Muscle of arm (tissue), 14 donors: ENCODE measurements at places on chromosomes 12 and 14.

- DNase-seq: no peak
These were observed 32.0 kb upstream of the SIX1 start for GRCh38 chr14:60681271-60681670.

DNA sequence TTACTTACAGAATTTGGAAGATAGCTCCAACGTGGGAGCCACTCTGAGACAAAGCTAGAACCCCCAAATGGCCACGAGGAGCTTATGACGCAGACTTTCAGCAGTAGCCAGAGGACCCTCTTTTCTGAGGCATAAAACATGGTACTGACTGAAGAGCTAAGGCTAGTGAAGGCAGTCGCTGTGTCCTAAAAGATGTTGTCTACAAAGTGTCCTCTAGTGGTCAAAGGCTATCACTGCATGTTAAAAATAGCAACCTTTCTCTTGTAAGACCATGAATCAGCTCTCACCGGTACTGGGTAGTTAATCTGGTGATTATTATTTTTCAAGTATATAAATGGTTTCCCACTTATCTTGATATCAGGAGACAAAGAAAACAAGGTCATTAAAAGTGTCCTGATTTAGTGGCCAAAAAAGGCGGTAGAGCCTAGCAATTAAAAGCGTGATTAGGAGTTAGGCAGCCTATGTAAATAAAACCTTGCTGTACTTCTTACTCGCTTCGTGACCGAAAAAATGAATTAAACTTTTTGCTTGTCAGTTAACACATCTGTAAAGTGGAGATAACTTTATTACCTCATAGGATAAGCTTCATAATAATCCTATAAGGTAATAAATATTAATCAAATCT is 47.0 kb upstream of the LGR5 start:
- peak; percentile 33 for DNase-seq

DNA sequence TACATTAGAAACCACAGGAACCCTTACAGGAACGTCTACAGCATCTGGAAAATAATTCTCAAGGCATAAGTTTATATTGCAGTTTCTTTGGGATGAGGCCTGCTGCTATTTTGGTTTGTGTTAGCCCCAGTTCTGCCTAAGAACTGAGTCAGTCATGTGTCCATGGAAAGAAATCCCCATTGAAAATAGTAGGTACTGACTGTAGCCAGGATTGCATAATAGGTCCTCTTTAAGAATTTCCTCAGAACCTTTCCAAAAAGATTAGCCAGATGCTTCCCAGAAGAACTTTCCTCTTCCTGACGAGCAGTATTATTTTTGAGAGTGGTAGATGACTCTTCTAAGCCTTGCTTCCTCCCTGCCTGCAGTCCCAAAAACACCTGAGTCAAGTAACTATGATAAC is 52.6 kb downstream of the RASSF8 start:
- DNase-seq: no peak

- no peak for DNase-seq
These were observed 4.3 kb downstream of the TRPV4 start for GRCh38 chr12:109828754-109829511.

DNA sequence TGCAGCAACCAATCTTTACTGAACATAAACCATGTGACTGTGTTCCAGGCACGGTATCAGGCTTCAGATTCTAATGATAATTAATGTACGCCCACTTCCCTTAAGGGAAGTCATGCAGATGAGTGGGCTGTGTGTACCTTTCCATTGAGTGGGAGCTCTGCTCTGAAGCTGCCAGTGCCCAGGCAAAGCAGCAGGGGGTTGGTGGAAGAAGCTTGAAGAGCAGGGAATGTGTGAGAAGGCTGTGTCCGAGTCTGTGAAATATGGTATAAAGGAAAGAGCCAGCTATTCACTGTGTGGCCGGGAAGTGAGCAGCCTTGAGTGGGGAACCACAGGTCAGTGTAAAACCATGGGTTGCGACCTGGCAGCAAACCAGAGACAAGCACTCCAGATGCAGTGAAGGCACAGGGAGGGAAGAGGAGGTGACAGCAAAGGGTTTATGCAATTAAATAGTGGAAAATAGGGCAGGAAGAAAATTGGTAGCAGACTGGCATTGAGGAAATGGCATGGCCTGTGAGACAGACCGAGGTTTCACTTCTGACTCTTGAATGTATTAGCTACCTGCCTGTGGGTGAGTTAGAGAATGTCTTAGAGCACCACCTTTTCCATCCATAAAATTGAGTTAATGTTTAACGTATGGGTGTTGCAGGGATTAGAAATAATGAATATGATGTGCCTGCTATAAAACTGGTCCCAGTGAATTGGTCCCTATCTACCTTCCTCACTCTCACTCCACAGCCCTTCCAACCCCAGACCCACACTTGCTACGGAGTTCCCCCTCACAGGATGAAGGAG is 116.4 kb downstream of the NTF3 start:
- no peak for DNase-seq

DNA sequence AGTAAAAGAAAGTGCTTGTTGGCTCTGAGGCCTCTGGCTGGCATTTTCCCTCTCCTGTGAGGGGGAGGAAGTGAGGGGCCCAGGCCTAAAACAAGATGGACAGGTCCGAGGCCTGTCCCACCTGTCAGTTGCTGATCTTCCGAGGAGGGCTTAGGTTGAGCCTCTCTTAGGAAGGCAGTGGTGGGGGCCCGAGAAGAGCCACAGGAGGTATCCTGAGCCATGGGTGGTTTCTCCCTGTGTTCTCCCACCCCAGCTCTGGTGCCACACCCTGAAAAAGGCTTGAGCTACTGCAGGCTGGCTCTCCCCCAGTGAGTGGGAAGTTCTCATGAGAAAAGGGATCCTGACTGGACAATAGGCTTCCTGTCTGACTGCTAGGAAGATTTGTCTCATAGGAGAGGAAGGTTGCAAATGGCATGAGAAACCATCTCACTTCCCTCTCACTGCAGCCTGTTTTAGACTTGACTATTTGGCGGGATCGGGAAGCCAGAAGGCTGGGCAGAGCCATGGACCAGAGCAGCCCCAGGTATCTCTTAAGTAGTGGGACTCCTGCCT is 72.1 kb upstream of the SRSF5 start:
- no peak for DNase-seq

DNA sequence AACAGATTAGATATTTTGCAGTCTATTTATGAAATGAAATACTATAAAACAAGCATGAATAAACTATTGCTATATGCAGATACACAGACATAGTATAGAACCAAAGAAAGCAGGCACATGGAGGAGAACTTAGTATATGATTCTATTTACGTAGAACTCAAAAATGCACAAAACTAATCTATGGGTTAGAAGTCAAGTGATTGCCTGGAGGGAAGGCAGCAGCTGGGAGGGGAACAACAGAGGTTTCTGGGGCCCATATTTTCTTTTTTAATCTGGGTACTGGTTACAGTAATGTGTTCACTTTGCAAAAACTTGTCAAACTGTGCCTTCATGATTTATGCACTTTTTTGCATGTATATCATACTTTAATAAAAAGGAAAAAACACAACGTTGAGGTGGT is 202.0 kb downstream of the BCAT1 start:
- no peak for DNase-seq

DNA sequence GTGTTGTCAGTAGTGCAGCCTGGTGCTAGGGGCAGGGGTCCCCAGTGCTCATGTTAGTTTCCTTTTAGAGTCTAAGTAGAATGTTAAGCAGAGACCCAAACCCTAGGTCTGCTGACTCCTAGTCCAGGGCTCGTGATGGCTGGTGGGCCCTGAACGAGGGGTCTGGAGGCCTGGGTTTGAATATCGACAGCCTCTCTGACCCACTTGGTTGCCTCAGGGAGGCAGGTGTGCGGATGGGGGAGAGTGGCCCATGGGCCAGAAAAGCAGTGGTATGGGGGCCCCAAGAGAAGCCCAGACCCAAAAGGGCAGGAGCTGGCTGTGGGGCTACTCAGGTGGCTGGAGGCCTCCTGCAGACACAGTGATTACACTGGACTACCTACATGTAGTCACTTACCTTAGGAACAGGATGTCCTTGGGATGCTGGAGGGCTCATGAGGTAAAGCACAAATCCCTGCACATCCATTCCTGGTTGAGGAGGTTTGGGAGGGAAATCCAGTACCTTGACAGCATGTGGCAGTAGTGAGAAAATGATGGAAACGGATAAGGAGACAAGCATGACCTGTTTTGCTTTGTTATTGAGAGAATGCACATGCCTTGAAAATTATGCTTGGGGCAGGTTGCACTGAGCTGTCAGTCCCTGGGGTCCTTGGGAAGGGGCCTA is 1.7 kb upstream of the SLC25A29 start:
- DNase-seq: no peak

DNA sequence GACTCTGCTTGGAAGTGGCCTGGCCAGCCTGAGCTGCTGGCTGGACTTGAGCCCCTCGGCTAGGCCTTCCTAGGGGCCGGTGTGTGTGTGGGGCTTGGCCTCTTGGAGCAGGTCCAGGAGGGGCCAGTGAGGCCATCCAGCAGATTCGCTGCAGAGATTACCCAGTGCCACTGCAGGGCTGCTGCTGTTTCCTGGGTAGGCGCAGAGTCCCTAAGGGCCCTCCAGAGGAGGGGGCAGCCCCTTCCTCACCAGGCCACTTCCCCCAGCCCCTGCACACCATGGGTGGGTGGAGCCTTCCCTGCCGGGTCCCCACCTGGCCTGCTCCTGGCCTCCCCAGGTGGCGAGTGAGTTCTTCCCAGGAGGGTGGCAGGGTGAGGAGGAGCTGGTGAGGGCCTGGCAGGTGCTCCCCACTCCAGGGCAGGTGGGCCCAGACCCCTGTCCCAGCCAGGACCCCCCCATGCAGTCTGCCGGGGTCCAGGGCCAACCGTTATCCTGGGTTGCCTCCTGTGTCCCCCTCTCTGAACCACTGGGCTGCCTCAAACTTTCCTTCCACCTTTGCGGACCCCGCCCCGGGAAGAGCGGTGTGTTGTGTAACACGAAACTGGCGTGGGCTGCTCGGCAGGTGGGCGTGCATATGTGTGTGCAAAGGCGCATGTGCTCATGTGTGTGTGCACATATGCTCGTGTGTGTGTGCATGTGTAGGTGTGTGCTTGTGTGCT is 25.1 kb downstream of the ASPG start:
- no peak for DNase-seq

- DNase-seq: no peak
These were observed 419.8 kb downstream of the RGS6 start for GRCh38 chr14:72352012-72352411.

- no peak for DNase-seq
These were observed 14.3 kb downstream of the B4GALNT3 start for GRCh38 chr12:473863-474577.

- DNase-seq: no peak
These were observed 2.3 kb downstream of the NRXN3 start for GRCh38 chr14:78172428-78172827.

- DNase-seq: no peak
These were observed 31.5 kb upstream of the LMNTD1 start for GRCh38 chr12:25584596-25584995.

GRCh38 chr12:1272142-1272541 is 281.1 kb downstream of the ERC1 start:
- DNase-seq: no peak

- DNase-seq: no peak
These were observed 11.4 kb downstream of the PACS2 start for GRCh38 chr14:105325716-105326567.

DNA sequence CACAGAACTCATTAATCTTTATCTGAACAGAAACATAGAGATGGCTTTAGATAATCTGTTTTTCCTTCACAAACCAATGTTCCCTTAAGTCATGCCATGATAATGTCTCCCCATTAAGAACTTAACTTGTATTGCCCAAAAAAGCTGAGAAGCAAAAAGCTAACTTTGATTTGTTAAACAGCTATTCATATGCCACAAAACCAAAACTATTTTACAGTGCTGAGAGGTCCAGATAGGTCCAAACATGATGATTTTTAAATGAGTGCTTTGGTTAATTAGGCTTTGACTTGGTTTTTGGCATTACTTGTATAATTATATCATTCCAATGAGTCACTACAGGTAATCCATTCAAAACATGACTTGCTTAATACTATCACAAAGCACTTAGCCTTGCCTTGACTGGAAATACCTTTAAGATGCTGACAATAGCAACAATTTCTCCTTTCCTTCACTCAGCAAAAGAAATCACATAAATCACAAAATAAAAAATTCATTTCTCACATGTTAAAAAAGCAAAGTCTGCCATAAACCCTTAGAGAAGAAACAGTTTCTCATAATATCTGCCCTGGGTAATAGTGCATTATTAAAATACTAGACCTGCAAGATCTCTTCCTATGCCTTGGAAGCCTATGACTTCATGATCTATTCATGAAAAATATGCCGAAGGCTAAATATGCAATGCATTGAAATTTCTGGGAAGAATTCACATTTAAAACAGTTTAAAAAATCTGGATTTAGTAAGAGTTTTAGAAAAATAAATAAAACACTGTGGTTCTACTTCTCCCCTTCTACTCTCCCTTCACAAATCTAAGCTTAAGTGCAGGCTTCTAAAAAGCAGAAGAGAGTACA is 52.0 kb upstream of the SAV1 start:
- DNase-seq: no peak

DNA sequence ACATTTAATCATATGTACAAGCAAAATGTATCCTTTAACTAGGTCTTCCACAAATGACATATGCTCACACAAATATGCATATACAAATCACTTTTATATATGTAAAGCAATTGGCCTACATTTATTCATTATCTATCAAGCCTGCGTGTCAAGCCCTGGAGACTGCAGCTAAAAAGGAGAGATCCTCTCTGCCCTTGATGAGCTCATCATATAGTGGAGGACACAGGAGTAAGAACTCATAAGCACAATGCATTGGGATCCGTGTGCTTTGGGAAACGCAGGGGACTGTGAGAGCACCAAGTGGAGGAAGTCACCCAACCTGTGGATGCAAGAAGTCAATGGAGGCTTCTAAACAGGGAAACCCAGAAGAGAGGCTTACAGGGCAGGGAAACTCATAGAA is 735.7 kb downstream of the BCL11B start:
- DNase-seq: no peak
